ENCODE measurements at places on chromosomes 6 and 20. TPM values are rescaled to one million over a fixed set of nuclear protein-coding genes. Genes with fewer than 3 reads are reported as not detected.

GRCh38 chr6:108896111-108896661, 48.0 kb downstream of the ARMC2 start:
- no peak for DNase-seq

DNA sequence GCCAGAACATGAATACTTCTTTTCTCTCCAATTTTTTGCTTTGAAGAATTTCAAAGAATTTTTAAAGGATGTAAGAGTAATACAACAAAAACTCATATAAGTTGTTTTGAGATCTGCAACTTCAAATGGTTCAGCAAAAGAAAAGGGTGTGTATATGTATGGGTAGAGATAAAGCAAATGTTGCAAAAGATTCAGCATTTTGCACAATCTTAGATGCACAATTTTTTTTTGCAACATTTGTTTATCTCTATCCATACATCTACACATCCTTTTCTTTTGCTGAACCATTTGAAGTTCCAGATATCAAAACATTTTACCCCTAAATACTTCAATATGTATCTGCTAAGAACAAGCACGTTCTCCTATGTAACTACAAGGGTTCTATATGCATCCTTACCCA, 47.4 kb upstream of the FAM83C start:
- no peak for DNase-seq

DNA sequence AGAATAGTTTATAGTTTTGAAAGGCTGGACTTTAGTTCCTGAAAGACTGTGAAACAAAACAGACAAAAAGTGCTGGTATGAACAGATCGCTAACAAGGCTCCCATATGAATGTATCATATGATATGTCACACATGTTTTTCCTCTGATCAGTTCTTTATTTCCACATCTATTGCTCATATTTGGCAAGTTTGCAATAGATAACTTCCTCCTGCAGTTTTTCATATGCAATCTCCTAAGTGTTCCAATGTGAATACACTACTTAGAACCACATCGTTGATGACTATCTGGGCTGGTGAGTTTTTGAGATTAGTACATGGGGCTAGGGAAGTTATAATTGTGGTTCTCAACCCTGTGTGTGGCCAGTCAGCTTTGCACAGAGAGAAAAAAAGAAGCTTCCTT, 23.1 kb downstream of the CRYBG1 start:
- no peak for DNase-seq

DNA sequence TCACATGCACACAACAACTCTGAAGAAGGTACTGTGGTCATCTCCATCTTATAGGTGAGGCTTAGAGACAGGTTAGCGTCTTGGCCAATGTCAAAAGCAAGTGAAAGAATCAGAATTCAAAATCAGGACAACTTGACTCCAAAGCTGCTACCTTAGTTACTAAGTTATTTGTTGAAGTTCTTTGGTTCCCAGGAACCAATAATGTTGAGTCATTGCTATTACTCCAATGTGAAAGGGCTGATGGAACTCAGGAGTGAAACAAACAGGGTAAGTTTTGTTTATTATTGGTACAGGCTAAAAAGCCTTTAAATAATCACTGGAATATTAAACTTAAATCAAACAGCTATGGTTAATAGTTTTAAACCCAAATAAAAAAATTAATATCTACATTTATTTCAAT, 111.1 kb downstream of the PDSS2 start:
- no peak for DNase-seq

DNA sequence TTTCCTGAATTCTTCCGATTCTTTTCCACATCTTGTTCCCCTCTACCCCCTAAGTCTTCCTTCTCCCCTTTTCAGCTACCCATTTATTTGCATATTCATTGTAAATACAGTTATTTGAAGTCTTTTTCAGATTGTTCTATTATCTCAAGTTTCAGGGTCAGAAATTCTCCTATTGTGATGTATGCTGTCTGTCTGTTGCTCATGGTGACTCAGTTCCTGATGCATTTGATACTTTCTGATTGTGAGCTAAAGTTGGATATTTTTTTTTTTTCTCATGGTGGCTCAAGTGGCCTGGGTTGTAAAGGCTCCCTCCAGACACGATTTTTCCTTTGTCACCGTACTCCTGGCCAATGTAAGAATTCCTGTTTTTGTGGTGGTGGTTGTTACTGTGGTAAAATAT, 4.9 kb upstream of the PI16 start:
- DNase-seq: no peak

DNA sequence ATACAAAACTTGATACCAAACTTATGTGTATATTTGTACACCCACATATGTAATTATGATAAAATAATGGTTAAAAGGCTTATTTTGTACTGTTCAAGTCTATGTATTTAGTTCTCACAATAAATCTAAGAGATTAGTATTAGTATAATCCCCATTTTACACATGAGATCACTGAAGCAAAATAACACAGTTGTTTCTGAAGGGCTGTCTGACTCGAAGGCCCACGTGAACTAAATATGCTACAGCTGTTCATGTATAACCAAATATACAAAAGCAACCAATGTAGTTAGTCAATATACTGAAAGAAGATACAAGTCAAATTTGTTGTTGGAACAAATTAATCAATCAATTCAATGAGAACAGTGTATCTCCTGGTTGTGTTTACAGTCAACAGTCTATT, 959.2 kb downstream of the EPHA7 start:
- DNase-seq: no peak

GRCh38 chr6:68993911-68994310, 358.8 kb downstream of the ADGRB3 start:
- no peak for DNase-seq

GRCh38 chr6:117118490-117118889, 146.9 kb upstream of the VGLL2 start:
- no peak for DNase-seq

GRIK2 gene
- total RNA-seq: not detected

COL9A3 gene
- total RNA-seq: 1.6 TPM
